ENCODE measurements at places on chromosomes 5 and 9. TPM values are rescaled to one million over a fixed set of nuclear protein-coding genes. Genes with fewer than 3 reads are reported as not detected.

- no peak for DNase-seq
These were observed 37.3 kb upstream of the AKNA start for GRCh38 chr9:114425126-114425525.

DNA sequence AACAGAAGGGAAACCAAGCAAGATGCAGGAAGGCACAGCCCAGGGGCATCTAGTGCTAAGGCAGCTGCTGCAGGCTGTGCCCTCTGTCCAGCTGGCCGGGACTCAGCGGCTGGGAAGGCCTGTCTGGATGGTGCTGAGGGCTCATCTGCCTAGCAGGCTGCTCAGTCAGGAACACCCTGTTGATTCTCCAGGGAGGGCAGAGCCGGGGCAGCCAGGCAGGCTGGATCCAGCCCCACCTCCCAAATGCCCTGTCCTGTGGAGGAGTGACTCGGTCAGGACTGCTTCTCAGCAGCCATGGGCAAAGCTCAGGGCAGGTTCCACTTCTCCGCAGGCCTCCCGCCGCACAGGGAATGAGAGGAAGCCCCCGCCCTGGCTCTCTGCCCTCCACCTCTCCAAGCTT lies 7.8 kb upstream of the LCN9 start:
- DNase-seq, result no peak

Gene MAP1B
- total RNA-seq, result 564 TPM

Gene VAV2
- 16.5 TPM for total RNA-seq

Gene PFN3
- total RNA-seq, result not detected
